ENCODE measurements at places on chromosomes 7 and 10.

- no peak for DNase-seq
Measured at GRCh38 chr10:47027108-47027783, 116.0 kb downstream of the PTPN20 start.

GRCh38 chr7:30829471-30829870 lies 58.3 kb downstream of the MINDY4 start:
- DNase-seq, result no peak

DNA sequence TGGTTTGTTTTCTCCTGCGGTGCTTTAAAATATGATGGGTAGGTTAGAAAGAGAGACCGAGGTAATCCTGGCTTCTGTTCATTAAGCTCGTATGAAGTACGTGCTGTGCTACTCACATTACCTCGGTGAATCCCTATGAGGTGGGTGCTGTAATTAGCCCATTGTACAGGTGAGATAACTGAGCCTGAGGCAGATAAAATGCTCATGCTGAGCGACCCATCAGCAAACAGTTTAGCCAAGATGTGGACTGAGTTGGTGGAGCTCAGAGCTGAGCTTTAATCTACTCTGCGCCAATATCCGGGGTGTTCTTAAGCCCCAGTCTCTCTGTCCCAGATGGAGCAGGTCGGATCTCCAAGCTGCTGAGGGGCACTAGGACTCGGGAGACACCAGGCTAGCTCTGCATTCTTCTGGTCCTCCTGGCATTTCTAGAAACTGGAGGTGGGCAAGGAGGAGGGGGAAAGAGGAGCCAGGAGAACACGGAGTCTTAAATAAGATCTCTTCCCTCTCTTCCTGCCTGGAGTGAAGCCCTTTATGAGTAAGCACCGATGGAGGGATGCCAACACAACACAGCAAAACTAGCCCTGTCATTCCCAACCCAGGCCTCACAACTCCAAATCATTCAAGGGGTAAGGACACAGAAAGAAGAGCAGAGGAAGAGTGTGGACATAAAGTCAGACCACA lies 458.5 kb downstream of the KCNMA1 start:
- no peak for DNase-seq

DNA sequence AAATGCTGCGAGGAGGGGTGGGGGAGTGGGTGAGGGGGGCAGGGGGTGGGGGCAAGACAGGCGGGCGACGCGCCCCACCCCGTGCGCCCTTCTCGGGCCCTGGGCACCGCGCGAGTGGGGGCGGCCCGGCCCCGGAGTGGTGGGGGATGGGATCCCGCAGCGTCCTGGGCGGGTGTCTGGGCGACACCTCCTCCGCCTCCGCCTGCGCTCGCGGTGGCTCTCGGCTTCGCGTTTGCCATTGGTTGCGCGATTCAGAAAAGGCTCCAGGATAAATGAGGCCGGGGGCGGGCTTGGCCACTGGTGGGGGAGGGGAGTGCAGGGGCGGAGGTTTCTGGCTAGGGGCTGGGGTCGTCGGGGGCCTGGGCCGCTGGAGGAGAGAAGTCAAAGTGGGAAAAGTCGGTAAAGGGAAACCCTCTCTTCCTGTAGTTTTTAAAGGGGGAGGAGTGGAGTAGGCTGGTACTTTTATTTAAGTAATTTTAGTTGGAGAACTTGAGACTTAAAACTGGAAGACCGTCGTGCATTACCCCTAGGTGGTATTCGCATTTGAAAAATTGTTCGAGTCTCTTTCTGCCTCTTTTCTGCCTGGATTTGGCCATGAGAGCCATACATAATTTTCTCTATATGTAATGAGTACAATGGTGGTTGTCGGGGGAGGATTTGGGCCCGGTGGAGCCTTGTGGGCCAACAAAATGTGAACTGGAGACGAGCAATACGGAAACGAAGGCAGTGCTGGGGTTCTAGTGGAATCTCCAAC lies 992 bp upstream of the IGF2BP3 start:
- DNase-seq, result peak; percentile 88

DNA sequence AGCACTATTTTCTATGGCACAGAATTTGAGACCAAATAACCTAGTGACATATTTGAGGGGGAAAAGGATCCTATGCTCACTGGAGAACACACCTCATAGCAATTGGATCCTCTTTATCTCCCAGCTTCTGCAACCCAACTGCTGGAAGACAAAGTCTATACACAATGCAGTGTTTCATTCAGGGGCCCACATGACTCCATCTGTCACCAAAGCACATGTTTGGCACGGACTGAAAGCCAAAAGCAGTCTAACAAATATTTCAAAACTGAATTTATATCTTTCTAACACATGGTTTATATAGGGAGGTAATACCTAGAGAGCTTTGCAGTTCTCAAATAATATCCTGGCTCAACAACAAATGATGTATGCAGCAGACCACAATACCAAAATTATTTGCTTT lies 39.2 kb downstream of the ADAM12 start:
- DNase-seq, result no peak

DNA sequence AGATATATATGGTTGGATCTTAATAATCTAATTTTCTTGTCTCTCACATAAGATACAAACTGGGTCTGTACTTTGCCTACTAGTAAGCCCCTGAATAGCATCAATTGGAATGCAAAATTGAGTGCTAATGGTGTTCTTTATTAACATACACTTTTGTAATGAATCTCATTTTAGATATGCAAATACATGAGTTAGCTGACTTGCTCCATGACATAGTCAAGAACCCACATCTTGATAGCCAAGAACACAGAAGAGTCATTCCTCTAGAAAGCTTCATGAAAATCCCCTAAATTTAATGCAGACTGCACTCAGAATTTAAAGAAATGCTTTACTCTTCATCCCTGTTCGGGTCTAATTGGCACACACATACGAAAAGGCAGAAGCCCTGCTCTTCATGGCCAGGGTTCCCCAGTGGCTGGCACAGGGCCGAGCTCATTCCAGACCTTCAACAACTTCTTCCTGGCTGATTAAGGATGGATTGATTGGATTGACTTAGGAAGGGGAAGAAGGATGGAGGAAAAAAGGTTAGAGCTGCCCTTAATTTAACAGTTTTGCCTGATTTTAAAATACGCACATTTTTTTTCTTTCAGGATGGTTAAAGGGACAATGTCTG lies 431.1 kb upstream of the KLF6 start:
- DNase-seq, result no peak

GRCh38 chr10:59109826-59110225 lies 66.6 kb upstream of the PHYHIPL start:
- no peak for DNase-seq

DNA sequence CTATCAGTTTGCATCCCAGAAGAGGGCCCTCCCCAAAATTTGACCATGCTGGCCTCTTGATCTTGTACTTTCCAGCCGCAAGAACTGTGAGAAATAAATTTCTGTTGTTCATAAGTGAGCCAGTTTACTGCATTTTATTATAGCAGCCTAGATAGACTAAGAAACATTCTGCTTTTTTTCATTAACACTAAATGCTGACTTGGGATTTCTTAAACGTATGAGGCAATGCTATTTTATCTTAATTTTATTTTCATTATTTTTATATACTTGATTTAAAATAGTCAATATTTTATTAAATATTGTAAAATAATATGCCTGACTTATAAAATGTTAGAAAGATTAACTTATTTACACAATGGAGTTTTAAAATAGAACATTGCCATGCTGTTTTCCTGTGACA lies 341.8 kb upstream of the CNTNAP2 start:
- DNase-seq, result no peak

DNA sequence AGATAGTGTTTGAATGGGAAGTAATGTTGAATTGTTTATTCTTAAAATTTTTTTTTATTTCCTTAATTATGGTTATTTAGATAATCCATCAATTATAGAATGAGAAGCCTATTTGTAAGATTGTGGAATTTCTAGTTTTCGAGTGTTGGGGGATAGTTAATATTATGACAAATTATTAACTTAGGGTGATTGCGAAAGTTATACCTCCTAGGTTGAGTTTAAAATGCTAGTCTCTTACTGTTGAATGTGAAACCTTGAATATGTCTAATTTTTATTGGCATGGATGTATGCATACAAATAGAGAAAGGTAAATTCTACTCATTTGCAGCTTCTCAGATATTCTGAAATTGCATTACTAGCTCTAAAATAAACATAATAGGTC lies 43.2 kb downstream of the BICC1 start:
- no peak for DNase-seq

GRCh38 chr10:12287772-12288171 lies 61.6 kb upstream of the CAMK1D start:
- no peak for DNase-seq

All from COR-L47 (cell line).